ENCODE measurements at places on chromosomes 16 and 17.

- DNase-seq: no peak
Measured at GRCh38 chr17:62653826-62654761, 26.6 kb downstream of the MRC2 start.

GRCh38 chr17:40068584-40068916 is 5.8 kb downstream of the THRA start:
- no peak for DNase-seq

- DNase-seq: no peak
Measured at GRCh38 chr16:2074071-2074470, 26.3 kb downstream of the TSC2 start.

GRCh38 chr16:56549744-56550385 is 15.0 kb upstream of the MT4 start:
- DNase-seq: no peak

DNA sequence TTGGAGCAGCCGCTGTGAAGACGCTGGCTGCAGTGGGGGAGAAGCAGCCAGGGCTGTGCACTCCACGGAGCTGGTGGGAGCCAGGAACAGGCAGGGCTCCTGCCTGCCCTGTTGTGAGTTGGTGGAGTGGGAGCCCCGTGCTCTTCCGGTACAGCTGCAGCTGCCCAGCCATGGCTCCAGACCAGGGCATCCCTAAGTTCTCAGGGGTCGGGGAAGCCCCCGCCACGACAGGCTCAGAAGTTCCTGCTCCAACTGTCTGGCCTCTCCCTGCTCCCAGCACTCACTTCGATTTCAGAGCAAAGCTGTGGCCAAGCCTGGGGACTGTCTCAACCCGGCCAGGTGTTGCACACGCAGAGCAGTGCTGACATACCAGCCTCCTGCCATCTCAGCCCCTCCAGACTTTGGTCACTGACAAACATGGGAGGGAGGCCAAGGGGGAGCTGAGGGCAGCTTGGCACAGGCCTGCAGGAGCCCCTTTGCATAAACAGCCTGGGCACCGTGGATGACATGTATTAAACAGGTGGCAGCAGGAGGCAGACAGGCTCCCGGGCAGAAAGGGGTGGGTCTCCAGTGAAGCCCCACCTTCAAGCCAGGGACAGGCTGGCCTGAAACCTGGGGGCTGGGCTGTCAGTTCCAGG is 13.9 kb upstream of the KDM8 start:
- no peak for DNase-seq

GRCh38 chr17:78357177-78357586 is 2.7 kb downstream of the SOCS3 start:
- peak; percentile 38 for DNase-seq

DNA sequence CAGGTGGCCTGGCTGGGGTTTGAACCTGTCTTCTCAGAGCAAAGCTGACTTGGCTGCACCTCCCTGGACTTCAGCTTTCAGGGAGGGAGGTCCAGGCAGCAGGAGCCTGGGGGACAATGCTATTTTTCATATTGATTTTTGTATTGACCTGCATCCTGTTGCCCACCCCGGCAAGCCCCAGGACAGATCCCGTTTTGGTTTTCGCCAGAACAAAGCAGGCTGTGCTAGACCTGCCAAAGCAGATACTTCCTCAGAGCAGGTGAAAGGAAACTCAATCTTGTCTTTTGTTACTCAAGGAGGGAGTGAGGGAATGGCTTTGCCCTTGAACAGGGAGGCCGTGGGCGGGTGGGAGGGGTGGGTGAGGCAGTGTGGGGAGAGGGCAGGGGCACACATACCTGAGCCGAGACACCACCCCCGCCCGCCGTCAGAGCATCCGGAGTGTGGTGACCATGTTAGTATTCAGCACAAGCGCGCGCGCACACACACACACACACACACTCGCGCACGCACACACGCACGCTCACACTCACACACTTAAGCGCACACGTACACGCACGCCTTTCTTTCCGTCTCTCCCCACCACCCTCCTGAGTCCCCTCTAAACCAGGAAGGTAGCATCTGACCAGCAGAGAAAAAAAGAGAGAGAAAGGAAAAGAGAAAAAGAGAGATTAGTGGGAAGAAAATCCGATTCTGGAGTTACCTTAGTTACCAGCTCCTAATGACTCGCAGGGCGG is 59.5 kb downstream of the RAI1 start:
- DNase-seq: no peak

DNA sequence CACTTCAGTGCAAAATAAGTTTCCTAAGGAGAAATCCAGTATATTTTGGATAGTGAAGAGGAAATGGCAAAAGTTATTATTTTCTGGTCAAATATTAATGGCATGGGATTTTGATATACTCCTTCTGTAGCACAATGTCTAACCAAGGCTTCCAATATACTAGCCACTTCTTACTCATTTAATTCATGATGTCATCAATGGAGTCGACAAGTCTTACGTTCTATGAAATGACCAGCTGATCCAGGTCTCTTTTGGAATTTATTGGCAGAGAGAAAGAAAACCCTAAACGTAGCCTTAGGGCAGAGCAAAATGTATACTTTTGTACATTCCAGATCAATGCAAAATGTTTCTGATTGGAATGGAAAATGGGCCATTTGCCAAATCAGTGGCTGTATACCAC is 8.3 kb upstream of the ABCA10 start:
- DNase-seq: no peak

DNA sequence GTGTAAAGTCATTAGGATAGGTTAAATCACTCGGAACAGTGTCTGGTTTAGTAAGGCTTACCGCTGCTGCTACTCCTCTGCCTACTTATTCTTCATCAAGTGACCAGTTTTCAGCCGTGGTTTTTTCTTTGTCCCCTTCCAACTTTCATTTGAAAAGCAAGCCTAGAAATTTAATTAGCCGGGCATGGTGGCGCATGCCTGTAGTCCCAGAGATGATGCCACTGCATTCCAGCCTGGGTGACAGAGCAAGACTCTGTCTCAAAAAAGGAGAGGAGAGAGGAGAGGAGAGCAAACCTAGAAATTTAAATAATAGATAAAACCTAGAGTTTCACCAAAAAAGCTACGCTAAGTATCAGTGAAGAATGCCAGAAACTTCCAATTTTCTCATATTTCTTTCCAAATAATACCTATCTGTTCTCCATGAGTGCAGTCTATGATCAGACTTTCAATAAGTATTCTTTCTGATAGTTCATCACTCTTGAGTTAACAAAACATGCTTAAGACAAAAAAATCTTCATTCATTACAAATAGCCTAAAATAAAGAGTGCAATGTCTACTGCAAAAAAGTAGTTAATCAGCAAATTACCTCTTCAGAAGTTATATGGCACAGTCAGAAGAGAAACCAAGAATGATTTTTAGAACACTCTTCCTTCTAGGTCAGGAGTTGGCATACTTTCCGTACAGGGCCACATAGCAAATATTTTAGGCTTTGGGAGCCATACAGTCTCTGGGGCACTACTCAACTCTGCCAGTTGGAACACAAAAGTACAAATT is 15.1 kb downstream of the ANKFY1 start:
- no peak for DNase-seq

GRCh38 chr17:45425984-45426413 is 6.7 kb downstream of the ARHGAP27 start:
- DNase-seq: no peak

DNA sequence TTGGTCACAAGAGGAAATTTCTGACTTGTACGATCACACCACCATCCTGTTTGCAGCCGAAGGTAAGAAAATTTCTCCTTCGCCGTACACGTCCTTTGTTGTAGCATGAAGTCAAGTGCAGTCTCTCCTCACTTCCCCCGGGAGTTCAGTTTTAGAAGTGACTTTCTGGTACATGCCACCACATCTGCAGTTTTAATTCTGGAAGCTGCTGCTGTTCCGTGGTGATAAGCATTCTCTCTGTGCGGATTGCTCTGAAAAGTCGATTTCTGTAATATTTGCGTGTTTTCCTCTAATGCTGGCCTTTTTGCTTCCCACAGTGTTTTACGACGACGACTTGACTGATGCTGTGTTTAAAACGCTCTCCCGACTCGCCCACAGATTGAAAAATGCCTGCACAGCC is 20.6 kb downstream of the METTL22 start:
- no peak for DNase-seq

DNA sequence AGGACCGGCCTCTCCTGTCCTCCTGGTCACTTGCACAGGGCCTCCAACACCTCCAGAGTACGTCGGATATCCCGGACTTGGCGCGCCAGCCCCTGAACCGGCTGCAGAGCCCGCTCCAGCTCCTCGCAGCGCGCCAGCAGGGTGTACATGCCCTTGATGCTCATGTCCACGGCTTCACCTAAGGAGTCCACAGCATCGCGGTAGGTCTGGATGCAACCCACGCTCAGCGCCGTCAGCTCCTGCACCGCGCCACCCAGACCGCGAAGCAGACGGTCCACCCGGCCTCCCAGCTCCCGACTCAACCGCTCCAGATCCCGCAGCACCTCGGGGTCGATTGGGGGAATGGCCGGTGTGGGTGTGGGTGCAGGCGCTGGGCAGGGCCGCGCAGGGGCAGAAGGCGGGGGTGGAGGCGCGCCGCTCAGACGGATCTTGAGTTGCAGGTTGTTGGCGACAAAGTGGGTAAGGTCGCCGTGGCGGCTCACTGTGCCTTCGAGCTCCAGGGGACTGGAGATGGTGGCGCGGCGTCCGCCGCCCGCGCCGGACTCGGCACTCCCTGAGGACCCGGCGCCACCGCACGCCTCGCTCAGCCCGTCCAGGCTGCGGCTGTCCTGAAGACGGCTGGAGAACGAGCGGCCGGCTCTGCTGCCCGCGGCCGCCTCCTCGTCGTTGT is 804 bp downstream of the BORCS6 start:
- DNase-seq: no peak

DNA sequence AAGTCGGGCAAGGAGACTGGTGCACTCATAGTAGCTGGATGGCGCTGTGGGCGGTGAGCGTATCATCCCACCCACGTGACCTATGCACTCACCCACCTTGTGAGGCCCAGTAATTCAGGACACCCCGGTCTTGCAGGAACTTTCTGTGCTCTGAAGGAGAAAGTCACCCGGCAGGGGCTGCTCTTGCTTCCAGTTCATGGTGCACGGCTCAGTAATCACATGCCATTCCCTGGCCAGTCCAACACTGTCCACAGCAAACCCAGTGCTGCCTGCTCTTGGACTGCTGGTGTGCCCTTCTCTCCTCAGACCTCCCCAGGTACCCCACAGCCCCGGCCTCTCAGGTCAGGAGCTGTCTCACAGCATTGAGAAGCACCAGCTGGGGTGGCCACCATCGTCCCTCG is 16.4 kb upstream of the RHBDF2 start:
- DNase-seq: no peak

DNA sequence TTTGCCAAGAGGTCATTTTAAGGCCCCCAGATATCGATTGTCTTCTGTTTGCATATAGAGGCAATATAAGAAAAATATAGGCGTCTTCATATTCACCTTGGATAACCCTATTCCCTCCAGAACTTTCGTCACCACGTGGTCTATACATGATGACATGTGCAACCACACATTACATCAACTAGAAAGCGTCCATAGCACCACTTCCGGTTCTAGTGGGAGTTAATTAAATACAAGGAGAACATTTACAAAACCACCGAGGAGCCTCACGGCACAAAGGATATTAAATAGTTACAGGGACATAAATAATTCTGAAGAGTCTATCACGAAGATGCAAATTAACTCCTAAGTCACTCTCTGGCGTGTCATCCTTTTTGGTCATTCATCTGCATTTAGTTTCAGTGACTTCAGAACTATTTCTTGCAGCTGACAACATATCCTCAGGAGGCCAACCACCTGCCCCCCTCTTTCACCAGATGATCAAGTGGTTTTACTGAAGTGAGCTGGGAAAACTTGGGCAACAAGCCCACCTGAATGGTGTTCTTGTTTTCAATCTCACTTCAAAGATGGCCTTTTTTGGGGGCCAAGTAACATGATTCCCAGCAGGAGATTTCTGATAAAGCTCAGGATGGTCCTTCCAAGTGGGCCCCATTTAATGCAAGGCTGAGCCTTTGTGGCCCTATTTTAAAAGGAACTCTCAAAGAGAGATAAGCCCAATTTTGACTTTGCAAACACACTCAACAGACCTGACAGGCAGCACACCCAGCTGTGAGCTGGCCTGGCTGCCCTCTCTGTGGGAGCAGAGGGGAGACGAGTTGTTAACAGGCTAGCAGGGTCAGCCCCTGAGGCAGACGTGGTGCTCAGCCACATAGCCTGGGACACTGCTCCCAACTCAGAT is 15.3 kb downstream of the CMTM3 start:
- no peak for DNase-seq

DNA sequence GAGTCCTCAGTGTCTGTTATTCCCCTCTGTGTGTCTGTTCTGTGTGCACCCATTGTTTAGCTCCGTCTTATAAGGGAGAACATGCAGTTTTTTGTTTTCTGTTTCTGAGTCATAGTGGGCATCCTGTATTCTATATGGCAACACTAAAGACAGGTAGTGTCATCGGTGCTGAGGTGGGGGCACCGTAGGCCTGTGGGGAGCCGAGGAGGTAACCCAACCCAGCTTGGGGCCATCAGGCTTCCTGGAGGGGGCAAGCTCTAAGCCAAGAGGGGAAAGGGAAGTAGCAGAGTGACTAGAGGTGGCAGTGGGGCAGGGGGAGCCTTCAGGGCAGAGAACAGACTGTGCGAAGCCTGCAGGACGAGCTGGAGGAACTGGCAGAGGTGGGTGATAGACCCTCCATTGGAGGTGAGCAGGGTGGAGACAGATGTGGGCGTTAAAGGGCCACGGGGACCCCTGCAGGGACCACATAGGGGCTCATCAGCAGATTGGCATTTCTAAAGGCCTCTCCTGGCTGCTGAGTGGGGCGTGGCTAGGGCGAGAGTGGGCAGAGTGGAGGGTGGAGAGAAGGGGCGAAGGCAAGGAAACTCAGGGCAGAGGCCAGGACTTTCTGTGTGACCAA is 36.5 kb downstream of the CPNE2 start:
- no peak for DNase-seq

- DNase-seq: no peak
Measured at GRCh38 chr16:51326131-51326856, 175.2 kb upstream of the SALL1 start.

- DNase-seq: no peak
Measured at GRCh38 chr17:72569148-72569946, 448.5 kb downstream of the SOX9 start.

GRCh38 chr17:34726536-34727384 is 147.4 kb downstream of the TMEM132E start:
- DNase-seq: no peak

DNA sequence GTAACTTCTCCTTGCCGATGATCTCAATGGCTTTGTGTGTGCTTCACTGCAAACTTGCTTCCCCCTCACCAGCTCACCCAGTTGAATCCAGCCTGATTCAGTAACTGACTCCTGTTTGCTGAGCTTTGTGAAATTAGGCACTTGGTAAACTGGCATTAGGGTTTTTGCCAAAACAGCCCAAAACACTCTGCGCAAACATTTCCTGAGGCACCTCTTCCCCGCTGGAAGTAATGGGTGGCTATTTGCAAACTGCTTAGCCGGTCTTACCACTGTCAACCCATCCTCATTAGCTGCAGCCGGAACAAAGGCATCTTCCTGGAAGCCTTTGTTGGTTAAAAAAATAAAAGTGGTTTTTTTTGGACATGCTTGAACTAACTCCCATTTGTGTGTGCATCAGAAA is 353.2 kb downstream of the MAF start:
- DNase-seq: no peak

Data from pons (tissue), 1 donor.